Umbilical cord (tissue), 2 donors: ENCODE measurements at places on chromosomes 5 and 9. TPM values are rescaled to one million over a fixed set of nuclear protein-coding genes. Genes with fewer than 3 reads are reported as not detected.

Gene SYNPO
- 22.6 TPM for total RNA-seq

DNA sequence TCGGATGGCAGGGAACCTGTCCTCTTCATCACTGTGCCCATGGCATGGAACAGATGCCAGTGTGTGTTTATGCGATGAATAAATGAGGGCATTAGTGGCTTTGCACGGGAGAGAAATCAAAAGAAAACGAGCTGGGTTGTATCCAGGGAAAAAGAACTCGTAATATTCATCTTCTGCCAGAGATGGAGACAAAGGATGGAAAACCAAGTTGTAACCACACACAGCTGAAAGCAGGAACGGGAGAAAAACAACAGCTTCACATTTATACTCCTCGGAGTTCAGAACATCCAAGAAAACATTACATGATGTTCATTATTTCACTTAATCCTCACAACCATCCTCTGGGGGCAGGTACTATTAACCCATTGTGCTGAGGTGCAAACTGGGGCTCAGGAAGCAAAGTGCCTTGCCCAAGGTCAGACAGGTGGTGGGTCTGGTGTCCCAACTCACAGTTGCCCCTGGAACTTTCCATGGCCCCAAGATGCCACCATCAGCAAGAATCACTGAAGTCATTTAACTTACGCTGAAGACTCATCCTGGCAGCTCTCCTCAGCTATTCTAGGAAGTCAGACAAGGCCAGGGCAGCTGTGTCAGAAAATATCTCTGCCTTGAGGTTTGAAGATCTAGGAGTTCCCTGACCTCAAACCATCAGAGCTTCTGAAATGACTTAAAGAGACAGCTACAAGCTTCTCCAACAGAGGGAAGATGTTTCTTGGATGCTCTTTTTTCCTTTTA is 250.4 kb downstream of the NSG2 start:
- DNase-seq, result no peak

DNA sequence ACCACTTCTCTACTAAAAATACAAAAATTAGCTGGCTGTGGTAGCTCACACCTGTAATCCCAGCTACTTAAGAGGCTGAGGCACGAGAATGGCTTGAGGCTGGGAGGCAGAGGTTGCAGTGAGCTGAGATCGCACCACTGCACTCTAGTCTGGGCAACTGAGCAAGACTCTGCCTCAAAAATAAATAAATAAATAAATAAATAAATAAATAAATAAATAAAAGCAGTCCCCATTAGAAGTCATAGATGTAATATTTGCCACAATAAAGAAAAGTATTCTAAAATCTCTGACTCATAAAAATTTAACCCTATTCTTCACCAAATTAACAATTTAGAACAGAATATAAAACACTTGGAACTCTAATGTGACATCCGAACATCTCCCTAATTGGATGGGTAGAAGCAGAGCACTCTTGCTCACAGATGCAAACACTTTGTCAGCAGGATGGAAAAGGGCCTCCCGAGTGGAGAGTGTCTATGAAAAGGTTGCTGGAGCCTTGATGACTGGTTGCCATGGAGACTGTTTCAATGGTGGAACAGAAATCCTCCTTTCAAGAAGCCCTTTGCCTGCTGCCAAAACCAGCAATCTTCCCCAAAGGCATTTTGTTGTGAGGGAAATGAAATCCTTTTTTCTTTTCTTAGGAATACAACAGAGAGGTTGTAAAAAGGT is 38.9 kb upstream of the TRAF1 start:
- peak; percentile 43 for DNase-seq

DNA sequence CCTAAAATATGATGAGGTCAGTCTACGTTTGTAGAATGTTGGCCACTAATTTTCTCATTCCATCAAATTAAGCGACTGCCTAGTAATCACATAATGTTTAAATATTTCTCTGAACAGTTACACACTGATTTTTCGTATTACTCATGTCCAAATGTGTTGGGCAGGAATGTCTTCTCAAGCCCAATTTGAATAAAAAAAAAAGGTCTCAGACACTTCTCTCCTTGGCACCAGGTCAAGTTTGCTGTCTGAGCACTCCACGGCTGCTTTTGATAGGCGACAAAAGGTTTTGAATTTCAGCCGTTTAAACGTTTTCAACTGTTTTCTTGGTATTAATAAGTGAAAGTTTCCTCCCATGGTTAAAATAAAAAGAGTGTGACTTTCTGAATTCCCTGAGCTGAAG is 542.1 kb downstream of the IRX1 start:
- DNase-seq, result no peak

DNA sequence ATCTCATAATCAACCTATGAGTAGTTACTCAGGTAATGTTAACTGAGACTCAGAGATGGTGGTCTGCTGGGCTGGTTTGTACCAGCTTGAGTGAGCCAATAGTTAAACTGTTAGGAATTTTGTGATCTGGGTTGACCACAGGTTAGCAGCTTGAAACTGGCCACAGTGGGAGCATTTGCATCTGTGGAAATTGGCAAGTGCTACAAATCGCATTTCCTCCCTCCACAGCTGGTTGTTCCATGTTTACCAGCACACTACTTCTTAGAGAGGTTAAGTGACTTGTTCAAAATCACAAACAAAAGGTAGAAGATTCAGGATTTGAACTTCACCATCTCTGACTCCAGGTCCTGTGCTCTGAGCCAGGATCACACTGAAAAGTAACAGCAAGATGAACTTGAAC is 446.9 kb upstream of the CLINT1 start:
- no peak for DNase-seq

Gene GZMA
- total RNA-seq, result 0.96 TPM

Gene ZNF366
- 0.96 TPM for total RNA-seq

DNA sequence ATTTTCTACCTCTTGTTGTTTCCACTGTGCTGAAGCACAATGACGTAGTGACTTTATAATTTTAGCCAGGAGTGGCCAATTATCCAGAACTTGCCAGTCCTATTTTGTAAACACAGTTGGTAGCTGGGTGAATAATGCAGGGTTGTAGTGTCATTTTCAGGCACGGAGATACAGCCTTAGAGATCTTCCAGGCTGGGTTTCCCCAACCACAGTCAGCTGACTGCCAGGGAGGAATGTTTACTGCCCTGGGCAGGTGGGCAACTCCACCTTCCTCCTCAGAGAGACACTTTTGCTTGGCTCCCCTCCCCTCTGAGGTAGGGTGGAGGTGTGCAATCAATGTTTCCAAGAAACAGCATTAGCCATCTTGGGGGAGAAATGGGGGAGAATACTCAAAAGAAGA is 228.1 kb upstream of the NR4A3 start:
- DNase-seq, result no peak

- no peak for DNase-seq
Measured at GRCh38 chr5:73764586-73764985, 138.6 kb downstream of the ARHGEF28 start.

DNA sequence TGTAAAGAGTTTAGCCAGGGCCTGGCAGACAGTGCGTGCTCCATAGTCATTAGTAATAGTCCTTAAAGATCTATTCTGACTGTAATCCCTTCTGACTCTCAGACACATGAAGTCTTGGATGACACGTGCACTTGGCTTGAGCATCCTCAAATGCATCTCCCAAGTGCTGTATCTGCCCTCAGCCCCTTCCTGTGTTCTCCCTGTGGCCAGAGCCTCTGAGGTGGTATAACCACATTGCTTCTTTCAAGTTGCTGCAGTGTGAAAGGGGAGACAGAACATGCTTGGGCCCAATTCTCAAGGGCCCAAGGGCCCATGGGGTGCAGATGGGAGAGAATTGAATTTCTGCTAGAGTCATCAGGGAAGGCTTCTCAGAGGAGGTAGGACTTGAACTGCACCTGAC is 30.1 kb upstream of the HAND1 start:
- DNase-seq, result no peak

- DNase-seq, result no peak
Measured at GRCh38 chr9:133602277-133602676, 6.9 kb downstream of the FAM163B start.

- DNase-seq, result no peak
Measured at GRCh38 chr5:130295235-130295634, 391.0 kb downstream of the CHSY3 start.

DNA sequence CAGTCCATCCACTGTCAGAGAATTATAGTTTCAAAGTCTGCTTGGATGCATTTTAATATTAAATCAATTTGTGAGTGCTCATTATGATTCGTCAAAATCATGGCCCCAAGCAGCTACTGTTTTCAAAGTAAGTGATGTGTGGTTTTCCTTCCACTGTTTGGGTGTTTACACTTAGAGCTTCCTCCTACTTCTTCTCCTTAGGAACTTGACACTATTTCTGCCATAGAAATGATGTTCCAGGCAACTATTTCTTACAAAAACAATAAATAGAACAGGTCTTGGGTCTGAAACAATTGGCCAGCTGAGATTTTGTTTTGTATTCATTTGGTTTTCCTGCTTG is 132.8 kb upstream of the RAI14 start:
- no peak for DNase-seq

Gene PCSK5
- total RNA-seq, result 15.9 TPM
